ENCODE measurements at places on chromosomes 12 and 14.

DNA sequence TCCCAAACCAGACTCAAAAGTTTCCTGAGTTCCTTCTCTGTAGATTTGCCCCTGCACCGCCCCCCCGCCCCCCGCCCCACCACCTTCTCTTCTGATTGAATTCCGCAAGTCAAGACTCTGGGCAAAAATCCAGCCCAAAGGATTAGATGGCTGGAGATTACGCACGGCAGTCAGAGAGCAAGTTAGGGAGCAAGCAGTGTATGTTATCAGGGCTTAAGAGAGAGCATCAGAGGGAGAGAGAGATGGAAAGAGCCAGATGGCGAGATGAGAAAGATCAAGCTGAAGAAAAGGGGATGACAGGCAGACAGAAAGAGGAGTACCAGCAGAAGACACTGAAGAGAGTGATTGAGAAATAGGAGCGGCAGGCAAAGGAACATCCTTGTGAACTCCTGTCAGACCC lies 13.9 kb upstream of the ANKRD33 start:
- no peak for DNase-seq

DNA sequence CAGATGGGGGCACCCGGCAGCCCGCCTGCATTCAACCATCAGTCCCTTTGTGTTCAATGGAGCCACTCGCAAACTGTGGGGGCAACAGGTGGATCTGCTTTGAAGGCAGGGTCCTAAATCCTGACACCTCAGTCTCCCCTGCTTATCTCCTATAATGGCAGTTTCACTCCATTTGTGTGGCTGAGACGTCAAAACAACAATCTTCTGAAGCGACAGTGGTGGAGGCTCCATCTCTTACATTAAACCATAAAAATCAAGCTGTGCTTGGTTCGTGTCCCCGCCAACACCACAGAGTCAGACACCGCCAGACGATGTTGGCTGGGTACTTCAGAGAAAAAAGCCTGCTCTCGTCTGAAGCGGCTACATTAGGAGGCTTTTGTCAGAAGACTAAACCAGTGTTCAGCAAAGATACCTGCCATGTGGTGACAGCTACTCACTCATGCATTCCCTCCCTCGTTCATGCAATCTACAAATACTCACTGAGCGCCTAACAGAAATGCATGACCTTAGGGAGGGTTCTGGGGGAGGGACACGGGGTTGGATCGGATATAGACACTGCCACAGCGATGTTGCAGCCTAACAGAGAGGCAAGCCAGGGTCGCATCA lies 253.9 kb downstream of the FOXN3 start:
- no peak for DNase-seq

DNA sequence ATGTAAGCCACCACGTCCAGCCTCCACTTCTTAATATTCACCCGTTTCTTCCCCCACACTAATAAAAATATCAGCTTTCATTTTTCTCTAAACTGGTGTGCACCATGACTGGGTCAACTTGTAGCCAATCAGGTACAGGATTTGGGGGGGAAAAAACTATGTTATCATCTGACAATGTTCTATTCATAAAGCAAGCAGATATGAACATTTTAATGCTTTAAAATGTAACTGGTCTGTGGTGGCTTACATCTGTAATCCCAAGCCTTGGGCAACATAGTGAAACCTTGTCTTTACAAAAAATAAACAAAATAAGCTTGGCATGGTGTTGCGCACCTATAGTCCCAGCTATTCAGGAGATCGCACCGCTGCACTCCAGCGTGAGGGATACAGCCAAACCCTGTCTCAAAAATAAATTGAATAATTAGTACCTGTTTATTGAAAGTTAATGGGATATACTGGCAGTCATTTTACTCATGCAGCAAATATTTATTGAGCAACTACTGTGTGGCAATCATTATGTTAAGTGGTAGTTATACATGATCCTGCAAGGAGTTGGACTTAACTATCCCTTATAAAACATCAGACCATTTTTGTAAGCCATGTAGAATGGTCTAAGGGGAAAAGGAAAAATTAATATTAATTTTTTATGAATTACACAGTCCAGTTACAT lies 15.3 kb upstream of the ITPR2 start:
- DNase-seq = no peak

GRCh38 chr12:76383988-76384387 lies 35.8 kb upstream of the BBS10 start:
- no peak for DNase-seq

DNA sequence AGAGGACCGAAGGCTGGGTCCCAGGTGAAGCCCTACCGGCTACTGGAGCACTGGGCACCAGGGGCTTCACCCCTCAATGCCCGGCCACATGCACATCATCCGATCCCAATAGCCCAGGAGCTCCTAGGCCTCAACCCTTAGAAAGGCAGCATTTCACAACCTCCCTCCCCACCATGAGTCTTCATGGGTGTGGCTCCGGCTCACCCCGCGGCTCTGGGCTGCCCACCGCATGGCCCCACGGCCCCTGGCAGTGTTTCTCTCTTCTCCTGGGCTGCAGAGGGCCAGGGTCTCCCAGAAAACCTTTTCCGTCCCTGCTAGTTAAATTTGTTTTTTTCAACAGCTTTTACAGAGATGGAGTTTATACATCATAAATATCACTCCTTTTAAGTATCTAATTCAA lies 28.6 kb upstream of the DLK1 start:
- no peak for DNase-seq

DNA sequence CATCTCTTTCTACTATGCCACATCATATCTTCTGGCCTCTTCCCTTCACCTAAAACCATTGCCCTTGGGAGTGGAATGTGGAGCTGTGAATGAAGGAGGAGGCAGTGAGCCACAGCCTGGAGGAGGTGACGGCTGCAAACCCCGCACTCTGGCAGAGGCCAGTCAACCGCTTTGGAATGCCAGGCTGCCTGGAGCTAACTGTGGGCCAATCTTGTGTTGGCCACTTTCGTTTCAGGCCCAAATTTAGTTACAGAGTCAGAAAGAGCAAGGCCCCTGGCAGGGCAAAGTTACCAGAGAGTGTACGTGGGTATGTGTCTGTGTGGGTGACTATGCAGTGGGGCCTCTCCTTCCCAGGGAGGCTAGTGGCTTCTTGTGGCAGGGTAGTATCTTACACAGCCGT lies 40.1 kb downstream of the CACNA1C start:
- no peak for DNase-seq

DNA sequence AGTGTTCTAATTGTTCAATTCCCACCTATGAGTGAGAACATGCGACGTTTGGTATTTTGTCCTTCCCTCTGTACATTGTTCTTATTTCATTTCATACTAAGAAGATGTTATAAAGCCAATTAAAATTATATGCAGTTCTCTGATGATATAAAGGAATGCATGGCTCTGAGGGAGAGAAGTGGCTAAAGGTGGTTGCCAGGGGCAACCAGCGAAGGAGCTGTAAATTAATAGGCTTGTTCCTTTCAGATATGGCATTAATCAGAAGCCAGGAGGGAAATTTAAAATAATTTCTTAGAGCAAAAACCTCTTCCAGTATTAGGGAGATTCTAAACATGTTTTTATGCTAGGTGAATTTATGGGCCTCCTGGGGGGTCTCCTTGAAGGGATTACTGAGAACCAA lies 227.8 kb downstream of the TMEM117 start:
- DNase-seq = no peak

GRCh38 chr12:58575256-58575655 lies 345.0 kb downstream of the LRIG3 start:
- no peak for DNase-seq

- no peak for DNase-seq
Measured at GRCh38 chr12:87618199-87618598, 411.0 kb downstream of the C12orf50 start.

GRCh38 chr14:87076146-87076545 lies 916.8 kb downstream of the GALC start:
- DNase-seq = no peak

- DNase-seq = no peak
Measured at GRCh38 chr12:81644503-81644902, 114.6 kb downstream of the PPFIA2 start.

DNA sequence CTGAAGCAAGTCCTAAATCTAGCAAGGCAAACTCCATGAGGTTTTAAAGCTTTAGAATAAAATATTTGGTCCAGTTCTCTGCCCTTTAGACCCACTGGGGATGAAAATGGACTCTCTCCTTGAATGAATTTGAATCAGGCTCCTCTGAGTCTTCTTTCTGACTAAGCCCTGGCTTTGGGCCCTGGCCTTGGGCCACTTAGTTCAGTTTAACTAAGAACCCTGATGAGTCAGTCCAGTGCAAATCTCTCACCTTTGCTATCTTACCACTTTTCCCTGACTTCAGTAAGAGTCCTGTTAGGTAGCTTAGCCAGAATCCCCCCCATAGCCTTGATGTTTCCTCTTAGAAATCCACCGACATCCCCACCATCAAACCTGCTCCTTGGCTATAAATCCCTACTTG lies 427.5 kb downstream of the SNAPC1 start:
- DNase-seq = no peak

All from stimulated activated CD4-positive, alpha-beta T cell treated with anti-CD3 and anti-CD28 coated beads, TNF-alpha, amount 100 ng/mL, for 4 hours (primary cell).